ENCODE measurements at places on chromosomes 12 and 14. TPM values are rescaled to one million over a fixed set of nuclear protein-coding genes. Genes with fewer than 3 reads are reported as not detected.

Gene TRPV4
- polyA plus RNA-seq, result 0.75 TPM

GRCh38 chr12:78865516-78865915, 942 bp downstream of the SYT1 start:
- no peak for DNase-seq

GRCh38 chr12:108345716-108346633, 6.9 kb upstream of the CMKLR1 start:
- no peak for DNase-seq

Gene PTHLH
- 1.4 TPM for polyA plus RNA-seq

DNA sequence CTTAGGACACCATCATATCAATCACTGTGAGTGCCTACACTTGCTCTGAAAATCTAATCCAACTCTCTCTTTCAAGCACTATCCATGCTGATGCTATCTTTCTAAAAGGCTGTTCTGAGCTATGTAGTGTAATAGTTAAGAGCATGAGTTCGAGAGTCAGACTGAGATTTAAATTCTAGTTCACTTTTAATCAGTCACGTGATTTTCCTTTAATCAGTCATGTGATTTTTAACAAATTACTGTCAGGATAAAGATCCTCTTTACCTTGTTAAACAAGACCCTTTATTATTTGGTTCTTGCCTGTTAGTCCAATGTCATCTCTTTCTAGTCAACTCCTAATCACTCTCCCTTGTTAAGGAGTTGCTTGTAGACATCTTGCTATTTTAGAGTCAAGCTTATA, 653.0 kb downstream of the RPL10L start:
- no peak for DNase-seq

GRCh38 chr12:6166808-6167207, 33.4 kb upstream of the CD9 start:
- no peak for DNase-seq

All from forelimb muscle (tissue), 1 donor.